Stimulated activated CD4-positive, alpha-beta T cell treated with anti-CD3 and anti-CD28 coated beads, Interleukin-15, amount 100 ng/mL, for 24 hours (primary cell): ENCODE measurements at places on chromosomes 4 and X.

DNA sequence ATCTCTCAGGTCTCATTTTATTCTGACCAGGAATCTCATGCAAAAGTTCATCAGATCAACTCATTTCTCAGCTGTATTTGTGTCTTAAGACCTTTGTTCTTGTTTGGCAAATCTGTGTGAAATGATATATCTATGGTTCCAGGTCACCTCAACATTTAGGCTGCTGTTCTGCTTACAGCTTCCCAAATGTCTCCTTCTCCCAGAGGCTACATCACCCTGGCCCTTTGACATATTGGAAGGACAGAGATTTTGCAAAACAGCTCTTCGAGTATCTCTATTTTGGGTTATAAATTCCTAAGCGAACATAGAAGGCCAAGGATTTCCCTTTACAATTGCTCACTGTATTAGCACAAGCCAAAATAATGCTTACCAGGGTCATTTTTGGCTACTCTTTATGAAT, 57.5 kb upstream of the GIMD1 start:
- no peak for DNase-seq

- no peak for DNase-seq
These were observed 518.2 kb upstream of the HTR2C start for GRCh38 chrX:114065577-114066223.

DNA sequence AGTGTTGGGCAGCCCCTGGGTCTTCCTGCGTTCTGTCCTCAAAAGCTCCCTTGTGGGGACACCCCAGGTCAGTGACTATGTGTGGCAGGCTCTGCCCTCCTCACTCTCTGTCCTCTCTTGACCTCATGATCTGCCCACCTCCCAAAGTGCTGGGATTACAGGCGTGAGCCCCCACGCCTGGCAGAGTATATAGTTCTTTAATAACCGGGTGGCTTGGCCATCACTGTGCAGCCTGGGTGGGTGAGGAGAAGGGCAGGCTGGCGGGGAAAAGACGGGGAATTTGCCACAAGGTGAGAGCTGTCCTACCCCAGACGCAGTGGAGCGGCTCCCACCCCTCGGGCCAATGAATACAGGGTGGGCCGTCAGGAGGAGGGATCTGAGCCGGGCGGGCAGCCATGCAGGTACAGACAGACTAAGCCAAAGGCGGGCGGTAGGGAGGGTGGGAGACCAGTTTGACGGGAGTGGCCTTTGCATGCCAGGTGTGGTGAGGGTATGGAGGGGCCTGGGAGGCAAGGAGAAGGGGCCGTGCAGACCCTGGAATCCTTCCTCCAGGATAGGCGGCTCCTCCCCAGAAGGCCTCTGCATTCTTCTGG, 2.5 kb downstream of the SH3BP2 start:
- DNase-seq, result no peak

DNA sequence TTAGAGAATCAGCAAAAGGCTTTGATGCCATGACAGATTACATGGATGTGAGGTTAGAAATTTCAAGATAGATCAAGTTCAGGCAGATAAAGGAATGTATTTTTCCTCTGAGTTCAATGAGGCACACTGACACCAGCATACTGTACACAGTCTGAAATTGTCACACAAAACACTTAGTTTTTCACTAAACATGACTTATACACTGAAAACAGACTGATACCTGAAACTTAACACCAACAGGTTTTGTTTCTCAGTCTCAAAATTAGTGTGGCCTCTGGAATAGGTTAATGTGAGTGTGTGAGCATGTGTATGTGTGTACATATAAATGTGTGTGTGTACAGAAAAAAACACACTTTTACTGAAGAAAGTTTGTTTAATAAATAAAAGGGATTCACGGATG, 129.9 kb upstream of the SLITRK2 start:
- no peak for DNase-seq

GRCh38 chr4:189804894-189805293, 135.8 kb upstream of the FRG1 start:
- no peak for DNase-seq

GRCh38 chr4:184595430-184595829, 53.8 kb downstream of the CASP3 start:
- DNase-seq, result no peak

DNA sequence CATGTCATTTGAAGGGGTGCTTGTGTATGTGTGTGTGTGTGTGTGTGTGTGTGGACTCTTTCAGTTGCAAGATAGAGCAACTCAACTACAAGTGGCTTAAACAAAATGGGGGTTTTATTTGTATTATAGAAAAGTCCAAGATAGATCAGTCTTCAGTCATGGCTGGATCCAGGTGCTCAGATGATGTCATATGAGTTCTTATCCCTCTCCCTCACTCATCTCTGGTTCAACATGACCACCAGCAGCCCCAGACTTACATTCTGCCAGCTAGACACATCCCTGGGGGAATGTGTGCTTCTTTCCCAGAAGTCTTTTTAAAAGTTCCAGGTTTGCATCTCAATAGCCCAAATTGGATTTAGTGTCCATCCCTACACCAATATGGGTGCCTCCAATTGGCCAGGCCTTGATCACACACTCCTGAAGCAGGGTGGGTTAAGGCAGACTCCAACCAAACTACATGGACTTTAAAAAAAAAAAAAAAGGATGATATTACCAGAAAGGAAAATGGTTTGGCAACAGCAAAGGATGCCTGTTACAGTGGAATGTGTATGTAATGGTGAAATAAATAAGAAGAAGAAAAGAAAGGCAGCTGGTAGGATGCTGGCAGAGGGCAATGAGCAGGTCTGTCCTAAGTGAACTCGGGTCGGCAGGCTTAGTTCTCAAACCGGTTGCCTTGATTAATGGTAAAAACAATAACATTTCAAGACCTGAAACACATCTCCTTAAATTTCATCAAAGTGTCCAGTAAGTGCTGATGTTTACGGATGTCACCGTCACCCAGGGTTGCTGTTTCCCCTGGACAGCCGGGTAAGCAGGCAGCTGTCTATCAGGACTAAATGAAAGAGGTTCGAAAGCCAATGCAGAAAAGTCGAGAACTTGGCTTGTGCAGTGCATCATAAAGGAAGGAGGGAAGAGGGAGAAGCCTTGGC, 107.7 kb downstream of the SMIM20 start:
- no peak for DNase-seq

DNA sequence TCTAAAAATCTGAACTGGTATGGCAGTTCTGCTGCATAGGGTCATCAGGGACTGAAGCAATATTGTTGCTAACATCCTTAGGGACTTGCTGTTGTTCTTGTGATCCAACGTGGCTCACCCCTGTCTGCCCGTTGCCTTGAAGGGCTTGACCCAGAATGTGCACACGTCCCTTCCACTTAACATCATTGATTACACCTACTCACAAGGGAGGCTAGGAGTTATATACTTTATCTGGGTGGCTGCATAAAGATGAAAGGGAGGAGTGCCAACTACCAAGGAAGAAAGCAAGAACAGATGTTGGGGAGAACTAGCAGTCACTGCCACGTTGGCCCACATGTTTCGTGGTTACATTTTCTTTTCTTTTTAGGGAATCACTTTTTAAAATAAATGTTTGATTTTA, 34.0 kb downstream of the SLC9A6 start:
- DNase-seq, result no peak

GRCh38 chr4:58935332-58935731, 1825.1 kb upstream of the IGFBP7 start:
- DNase-seq, result no peak

DNA sequence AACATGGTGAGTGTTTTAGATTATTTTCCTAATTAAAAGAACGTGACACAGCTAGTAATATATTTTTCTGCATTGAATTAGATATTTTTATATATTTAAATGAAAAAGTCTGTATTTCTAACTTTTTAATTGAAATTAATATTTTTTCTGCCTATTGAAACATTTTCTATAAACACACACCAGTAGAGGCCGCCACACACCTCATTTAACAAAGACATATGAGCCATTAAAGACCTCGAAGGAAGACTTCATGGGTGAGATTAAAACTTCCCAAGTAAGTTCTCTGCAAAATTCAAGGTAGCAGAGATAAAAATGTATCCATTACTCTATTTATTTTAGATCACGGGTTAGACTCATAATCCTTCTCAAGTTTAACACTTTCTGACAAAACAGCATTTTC, 8.3 kb downstream of the SLITRK2 start:
- no peak for DNase-seq

- DNase-seq, result no peak
These were observed 177.1 kb downstream of the CBR4 start for GRCh38 chr4:168832763-168833575.

DNA sequence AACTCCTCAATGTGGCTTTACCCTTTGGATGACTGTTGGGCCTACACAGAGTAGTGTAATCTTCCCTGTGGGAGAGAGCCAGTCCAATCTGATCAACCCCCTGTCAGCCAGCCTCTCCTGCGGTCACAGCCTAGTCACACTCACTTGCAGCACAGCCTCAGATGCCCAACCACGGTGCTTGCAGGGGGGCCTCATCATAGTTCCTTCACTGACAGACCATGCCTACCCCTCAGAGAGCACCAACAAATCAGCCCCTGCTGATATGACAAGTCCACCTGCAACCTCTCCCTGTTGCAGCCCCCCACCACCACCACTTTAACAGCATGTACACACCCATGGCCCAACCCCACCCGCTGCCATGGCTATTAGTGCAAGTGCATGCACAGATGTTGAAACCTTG, 146.8 kb downstream of the HMGN5 start:
- DNase-seq, result no peak

- DNase-seq, result peak; percentile 20
These were observed 26.1 kb downstream of the ARHGEF6 start for GRCh38 chrX:136754651-136755050.

DNA sequence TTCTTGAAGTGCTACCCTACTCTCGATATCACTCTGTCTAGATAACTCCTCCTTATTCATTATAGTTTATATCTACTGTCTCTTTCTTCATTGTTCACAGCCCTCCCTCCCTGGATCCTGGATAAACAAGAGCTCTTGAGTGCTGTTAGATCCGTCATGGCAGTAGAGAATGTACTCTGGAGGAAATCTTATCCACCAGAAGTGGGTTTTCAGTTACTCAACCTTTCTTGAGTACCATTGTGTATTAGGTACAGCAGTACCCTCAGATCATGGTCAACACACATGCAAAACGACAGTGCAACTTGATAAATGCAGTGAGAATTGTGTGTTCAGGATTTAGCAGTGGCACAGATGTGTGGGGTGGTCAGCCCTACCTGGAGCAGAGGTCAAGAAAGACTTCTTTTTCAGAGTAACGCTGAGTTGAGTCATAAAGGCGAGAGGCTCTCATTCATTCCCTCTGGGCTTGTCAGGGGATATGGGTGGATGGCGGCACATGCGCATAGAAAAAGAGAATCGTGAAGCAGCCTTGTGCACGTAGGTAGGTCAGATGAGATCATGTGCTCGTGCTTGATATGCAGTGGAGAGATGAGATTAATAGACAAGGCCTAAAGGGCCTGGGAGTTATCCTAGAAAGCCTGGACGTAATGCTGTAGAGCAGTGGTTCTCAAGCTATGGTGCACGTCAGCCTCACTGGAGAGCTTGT, 89.5 kb downstream of the SNX25 start:
- no peak for DNase-seq

GRCh38 chr4:13181681-13182080, 302.5 kb downstream of the RAB28 start:
- no peak for DNase-seq

DNA sequence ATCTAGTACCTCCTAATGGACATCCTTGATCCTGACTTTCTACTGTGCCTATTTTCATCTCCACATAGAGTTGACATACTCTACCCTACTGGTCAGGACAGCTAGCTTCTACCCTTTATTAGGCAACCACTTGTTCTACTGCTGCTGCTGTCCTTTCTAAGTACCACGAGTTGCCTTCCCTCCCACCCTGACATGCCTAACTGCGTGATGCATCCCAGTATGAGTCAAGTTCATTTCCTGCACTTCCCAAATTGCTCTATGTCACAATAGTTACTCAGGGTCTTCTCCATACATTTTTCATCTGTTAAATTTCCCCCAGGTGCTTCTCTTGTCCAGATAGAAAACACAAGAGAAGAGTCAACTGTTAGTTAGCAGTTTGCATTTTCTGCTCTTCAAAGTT, 133.4 kb downstream of the TBC1D19 start:
- DNase-seq, result no peak

- no peak for DNase-seq
These were observed 57.2 kb downstream of the AFF1 start for GRCh38 chr4:86991994-86992393.

- DNase-seq, result no peak
These were observed 311.3 kb upstream of the HS3ST1 start for GRCh38 chr4:11739992-11740391.

DNA sequence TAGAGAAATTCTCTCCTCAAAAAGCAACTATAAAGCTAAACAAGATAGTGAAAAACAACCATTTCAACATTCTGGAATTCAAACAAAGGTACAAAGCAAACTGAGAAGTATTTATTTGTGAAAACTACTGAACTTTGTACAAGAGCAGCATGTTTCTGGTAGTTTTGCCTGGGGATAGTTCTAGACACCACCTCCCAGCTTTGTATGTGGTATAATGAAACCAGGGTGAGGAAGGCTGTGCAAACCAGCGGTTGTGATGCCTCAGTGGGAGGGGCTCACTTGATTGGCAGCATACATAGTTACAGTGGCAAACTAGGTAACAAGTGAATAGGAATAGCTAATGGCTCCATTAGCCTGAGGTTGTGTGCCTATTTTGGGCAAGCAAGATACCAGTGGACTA, 18.6 kb upstream of the FRMD7 start:
- no peak for DNase-seq

DNA sequence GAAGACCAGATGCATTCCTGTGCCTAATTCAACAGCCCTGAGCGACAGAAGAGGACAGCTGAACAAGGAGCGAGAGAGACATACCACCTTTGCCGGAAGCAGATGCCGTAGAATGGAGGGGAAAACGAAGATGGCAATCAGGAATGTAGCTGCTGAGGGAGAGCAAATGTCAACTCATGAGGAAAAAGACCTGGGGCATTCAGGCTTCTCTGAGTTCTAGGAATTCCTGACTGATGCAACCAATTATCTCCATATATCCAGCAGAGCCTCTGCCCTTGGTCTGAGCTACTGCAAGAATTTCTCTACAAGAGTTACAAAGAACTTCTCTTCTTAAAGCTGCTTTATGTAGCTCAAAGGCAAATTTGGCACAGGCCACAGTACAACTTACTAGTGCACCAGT, 40.5 kb upstream of the INPP4B start:
- no peak for DNase-seq

GRCh38 chr4:52641854-52642563, 17.1 kb downstream of the USP46 start:
- peak; percentile 9 for DNase-seq

- DNase-seq, result no peak
These were observed 17.9 kb downstream of the SMIM14 start for GRCh38 chr4:39620551-39621313.

- DNase-seq, result peak; percentile 16
These were observed 547.5 kb downstream of the SMARCA1 start for GRCh38 chrX:128975745-128976144.
